SW 1271 (cell line): ENCODE measurements at places on chromosomes 1 and 21.

- DNase-seq: no peak
Measured at GRCh38 chr1:213720032-213720431, 267.7 kb upstream of the PROX1 start.

- DNase-seq: no peak
Measured at GRCh38 chr1:94858276-94858675, 38.1 kb downstream of the SLC44A3 start.

GRCh38 chr1:175094626-175095025 is 27.0 kb downstream of the TNN start:
- no peak for DNase-seq

GRCh38 chr1:156615946-156616345 is 3.3 kb upstream of the HAPLN2 start:
- no peak for DNase-seq

- no peak for DNase-seq
Measured at GRCh38 chr21:27134516-27134915, 167.6 kb upstream of the ADAMTS5 start.

DNA sequence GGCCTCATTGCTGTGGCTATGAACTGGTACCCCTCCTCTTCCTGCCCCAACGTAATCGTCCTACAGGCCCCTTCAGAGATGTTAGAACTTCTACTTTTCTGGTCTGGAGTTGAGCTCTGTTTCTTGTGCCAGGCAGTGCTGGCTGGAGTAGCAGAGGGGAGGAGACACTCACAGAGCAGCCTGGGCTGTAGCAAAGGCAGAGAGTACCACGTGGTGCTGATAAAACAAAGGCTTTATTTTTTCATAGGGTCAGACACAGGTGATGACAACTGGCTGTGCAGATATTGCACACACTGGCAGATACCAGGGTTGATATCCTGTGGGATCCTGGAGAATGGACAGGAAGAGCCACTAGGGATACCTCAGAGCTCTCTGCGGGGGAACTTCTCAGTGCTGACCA is 23.2 kb downstream of the CRCT1 start:
- no peak for DNase-seq

- no peak for DNase-seq
Measured at GRCh38 chr1:196229546-196229945, 378.7 kb downstream of the KCNT2 start.

DNA sequence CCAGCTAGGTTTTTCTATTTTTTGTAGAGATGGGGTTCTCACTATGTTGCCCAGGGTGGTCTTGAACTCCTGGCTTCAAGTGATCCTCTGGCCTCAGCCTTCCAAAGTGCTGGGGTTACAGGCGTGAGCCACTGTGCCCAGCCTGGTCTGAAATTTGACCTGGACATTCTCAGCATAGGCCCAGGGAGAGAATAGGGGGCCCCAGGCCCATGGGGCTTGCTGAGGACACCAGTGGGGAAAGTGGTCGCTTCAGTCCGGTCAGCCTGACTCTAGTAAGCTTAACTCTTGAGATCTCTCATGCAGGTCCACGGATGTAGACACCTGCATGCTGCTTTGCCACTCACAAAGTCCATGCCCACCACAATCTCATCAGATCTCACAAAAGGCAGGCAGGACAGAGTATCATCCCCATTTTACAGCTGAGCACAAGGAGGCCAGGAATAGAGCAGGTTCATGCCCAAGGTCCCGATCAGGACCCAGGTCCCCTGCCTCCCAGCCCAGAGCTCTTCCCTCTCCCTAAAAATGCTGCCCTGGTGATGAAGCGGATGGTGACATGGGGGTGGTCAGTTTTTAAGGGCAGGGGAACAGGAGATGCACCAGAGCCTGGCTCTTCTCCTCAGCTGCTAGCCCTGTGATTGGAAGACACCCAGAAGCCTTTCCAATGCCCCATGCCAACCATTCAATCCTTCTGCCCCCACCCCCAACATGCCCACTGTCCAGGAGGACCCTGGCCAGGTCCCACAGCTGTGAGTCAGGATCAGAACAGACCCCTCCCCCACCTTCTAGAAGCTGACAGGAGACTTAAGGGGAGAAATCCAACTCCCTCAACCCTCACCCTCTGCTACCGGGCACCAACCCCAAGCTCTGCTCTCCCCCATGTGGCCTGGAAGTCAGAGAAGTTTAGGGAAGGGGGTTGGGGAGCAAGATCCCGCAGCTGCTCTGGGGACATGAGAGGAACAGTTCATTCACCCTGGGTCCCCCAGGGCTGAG is 1.8 kb downstream of the FHL3 start:
- no peak for DNase-seq

DNA sequence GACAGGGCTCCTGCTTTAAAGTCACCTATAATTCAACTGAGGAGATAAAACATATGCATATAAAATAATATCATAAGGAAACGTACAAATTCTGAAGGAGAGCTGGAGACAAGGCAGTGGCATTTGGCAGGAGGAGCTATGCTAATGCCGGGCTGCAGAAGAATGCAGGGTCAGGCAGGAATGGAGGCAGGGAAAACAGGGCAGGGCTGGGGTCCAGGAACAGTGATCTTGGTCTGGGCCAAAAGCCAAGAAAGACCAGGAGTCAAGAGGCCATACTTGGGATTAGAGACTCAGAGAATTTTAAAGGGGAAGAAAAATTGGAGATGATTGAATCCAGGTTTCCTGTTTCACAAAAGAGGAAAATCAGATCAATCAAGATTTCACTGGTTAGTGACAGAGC is 20.0 kb upstream of the BRDT start:
- DNase-seq: no peak

- DNase-seq: no peak
Measured at GRCh38 chr1:229230893-229231753, 39.8 kb upstream of the RAB4A start.

DNA sequence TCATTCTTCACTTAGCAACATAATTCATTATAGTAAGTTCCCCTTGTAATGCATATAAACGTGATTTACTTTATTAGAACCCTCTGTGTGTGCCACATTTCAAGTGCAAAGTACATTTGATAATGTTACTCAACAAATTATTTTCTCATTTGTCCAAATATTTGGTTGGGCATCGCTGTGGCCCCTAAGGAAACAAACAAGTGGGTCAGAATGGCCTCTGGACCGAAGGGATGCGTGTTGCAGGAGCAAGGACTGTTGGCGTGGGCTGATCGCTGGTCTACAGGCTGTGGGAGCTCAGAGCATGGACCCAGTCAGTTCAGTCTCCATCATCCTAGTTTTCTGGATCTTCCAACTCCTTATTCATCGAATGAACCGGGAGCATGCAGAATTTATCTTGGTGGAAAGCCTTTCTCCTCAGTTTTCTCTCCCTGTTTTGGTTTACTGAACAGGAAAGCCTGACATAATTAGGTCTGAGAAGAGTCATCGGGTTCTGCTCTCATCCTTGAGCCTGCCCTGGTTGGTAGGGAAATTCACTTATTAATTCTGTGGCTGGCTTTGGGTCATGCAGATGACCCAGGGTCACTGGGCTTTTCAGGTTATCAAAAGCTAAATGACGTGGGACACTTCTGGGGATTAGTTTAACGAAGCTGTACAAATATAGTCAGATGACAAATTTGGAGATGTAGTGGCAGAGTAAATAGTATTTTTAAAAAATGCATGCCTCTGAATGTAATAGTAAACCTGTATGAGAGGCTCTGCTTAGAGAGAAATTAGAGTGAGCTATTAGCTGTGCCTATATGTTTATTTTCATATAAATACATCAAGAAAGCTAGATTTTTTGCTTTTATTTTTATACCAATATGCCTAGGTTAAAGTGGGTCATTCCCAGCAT is 200.2 kb downstream of the SDCCAG8 start:
- no peak for DNase-seq

DNA sequence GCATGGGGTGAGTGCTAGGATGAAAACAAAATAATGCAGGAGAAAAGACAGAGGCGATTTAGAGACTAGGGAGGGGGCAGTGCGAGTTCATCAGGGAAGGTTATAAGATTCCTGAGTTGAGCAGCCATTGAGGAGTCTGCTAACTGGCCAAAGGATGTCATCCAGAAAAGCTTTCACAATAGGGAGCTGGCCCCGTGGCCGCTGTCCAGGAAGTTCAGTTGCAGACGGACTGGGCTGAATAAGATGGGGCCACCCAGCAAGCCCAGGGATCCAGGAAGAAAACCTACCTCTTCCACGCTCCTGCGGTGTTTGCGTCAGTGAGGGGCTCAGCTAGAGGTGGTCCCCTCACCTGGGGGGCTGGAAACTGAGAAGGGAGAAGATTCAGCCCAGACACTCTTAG is 4.0 kb upstream of the PKP1 start:
- no peak for DNase-seq

DNA sequence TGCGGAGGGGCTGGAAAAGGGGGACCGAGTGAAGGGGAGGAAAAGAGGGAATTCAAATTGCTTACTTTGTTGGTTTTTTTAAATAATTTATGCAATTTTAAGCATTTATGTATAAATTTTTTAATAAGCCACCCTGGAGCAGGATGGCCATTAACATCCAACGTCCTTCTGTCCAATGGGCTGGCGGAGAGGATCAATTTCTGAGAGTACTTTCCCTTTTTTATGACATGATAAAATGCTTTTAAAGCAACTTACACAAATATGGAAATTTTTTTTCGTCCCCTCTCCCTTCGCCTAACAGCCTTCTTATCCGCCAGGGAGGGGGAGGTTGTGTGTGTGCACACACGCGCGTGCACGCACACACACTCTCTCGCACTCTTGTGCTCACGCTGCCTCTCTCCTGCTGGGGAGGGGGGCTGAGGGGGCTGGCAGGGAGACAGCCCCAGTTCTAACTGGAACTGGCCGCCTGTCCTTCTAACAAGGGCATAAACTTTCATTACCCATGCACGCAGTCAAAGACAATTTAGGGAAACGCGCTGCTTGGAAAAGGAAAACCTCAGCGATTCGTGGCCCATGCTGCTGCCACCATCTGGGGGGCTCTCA is 123.2 kb downstream of the CASZ1 start:
- DNase-seq: no peak

- no peak for DNase-seq
Measured at GRCh38 chr1:222620566-222620965, 2.7 kb downstream of the MIA3 start.

GRCh38 chr1:12055259-12055658 is 7.8 kb upstream of the TNFRSF8 start:
- no peak for DNase-seq

- DNase-seq: no peak
Measured at GRCh38 chr1:198361237-198361767, 179.2 kb downstream of the ATP6V1G3 start.

GRCh38 chr1:10459184-10459583 is 9.4 kb downstream of the CORT start:
- peak; percentile 22 for DNase-seq

GRCh38 chr1:199937661-199938060 is 89.8 kb upstream of the NR5A2 start:
- DNase-seq: no peak

DNA sequence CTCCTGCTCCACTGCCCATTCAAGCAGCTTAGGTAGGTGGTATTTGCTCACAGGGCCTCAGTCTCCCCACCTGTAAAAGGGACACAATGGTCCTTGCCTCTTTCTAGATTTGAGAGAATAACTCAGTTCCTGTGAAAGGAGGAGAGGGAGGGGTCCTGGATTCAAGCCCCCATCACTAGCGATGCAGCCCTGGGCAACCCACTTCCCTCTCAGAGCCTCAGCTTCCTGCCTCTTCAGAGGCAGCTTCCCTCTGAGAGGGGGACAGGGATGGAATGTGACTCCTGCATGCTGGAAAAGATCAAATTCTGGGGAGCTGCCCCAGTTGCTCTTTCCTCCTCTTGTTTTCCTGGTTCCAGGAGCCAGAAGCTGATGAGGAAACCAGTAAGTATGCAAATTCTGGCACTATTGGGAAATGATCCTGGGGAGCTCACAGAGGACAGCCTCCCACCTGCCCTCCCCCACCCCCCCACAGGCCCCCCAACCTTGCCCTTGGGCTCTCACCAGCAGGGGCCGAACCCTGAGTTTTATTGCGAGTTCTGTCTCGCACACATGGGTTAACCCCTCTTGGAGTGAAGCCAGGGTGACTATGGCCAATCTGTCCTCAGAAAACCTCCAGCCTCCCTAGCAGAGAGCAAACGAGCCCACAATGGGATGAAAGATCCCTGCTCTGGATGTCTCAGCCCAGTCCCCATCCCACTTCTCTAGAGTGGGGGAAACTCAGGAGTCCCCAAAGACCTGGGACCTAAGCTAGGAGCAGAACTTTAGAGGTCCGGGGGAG is 11.7 kb downstream of the ZC3H12A start:
- no peak for DNase-seq

DNA sequence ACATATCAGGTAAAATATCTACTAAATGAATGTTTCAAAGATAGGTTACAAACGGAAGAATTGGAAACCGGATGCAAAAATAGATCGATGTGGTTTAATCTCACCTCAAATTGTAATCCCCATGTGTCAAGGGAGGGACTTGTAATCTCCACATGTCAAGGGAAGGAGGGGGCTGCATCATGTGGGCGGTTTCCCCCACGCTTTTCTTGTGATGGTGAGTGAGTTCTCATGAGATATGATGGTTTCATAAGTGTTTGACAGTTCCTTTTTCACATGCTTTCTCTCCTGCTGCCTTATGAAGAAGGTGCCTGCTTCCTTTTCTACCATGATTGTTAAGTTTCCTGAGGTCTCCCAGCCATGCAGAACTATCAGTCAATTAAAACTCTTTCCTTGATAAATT is 408.7 kb upstream of the TMPRSS15 start:
- no peak for DNase-seq

GRCh38 chr1:25057188-25057587 is 127.1 kb upstream of the RUNX3 start:
- DNase-seq: no peak

- no peak for DNase-seq
Measured at GRCh38 chr1:27138368-27138767, 16.6 kb downstream of the SLC9A1 start.

- no peak for DNase-seq
Measured at GRCh38 chr1:109625176-109625575, 5.5 kb downstream of the AMPD2 start.

DNA sequence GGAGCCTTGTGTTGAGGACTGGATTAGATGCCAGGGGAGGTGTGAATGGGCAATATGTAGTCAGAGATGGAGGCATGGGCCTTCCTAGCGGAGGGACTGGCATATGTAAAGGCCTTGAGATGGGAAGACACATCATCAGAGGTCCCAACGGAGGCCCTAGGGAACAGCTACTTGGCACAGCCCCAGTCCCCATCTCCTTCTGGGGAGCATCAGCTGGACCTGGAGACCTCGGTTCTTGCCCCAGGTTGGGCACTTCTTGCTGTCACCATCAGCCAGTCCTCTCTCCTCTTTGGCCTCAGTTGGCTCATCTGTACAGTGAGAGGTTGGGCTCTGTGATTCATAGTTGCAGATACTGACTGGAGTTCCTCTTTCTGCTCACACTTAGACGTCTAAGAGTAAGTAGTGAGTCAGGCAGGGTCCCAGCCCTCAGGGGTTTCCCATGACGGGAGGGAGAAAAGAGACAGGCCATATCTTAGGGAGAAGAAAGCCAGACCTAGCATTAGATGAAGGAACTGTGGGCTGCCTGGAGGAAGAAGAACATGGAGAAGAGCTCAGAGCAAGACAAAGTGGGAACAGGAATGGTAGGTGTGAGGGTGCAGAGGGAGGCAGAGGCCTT is 3.4 kb upstream of the MARCKSL1 start:
- no peak for DNase-seq
